CD4-positive, alpha-beta T cell treated with Interleukin-15 for 1 hour (primary cell): ENCODE measurements at places on chromosomes 12 and 14.

DNA sequence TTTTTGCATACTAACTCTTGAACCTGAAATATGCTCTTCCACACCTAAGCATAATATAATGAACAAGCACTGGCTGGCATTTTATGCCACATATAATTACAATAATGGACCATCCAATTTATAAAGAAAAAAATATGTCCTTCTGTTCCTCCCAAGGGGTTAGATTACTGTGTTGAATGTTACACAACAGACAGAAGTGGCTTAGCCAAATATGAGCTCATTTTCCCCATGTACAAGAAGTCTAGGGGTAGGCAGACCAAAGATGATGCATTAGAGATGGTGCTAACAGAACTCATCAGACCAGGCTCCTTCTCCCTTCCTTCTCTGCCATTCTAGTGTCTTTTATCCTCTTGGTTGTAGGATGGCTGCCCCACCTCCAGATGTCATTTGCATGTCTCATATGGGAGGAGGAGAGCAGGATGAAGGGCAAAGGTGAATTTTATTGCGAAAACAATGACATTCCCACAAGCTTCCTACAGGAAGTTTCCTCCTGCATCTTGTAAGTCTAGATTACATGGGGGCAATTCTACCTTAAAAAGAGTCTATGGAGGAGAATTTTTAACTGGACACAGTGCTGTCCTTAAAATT lies 43.9 kb upstream of the SLC2A13 start:
- DNase-seq: no peak

GRCh38 chr12:71392521-71393145 lies 47.0 kb upstream of the LGR5 start:
- DNase-seq: no peak

GRCh38 chr14:90698379-90698869 lies 117.8 kb downstream of the TTC7B start:
- no peak for DNase-seq

DNA sequence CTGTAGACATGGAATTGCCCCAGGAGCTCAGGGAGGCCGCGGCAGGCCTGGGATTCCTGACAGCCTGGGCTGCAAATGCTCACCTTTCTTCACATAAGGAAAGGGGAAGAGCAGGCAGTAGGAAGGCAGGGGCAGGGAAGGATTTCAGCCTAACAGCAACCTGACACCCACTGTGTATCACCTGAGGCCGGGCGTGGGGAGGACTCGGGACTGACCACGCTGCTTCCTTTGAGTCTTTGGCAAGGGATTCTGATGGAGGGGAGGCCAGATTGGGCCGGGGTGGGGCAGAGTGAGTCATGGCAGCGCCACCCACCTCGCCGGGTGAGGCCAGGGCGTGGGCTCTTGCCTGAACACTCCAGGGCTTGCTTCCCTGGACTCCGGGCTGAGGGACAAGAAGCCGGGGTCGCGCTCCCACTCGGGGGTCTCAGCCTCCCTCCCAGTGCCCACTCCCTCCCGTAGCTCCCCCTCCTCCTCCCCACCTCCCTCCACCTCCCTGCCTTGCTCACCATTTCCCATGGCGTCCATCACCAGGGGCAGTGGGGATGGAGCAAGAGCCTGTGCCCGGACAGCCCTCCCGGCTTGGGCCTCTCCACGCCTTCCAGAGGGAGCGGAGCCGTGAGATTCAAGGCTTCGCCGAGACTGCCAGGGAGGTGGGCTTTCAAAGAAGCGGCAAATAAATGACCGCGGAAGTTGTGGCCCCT lies 247.9 kb upstream of the RTL1 start:
- DNase-seq: no peak

DNA sequence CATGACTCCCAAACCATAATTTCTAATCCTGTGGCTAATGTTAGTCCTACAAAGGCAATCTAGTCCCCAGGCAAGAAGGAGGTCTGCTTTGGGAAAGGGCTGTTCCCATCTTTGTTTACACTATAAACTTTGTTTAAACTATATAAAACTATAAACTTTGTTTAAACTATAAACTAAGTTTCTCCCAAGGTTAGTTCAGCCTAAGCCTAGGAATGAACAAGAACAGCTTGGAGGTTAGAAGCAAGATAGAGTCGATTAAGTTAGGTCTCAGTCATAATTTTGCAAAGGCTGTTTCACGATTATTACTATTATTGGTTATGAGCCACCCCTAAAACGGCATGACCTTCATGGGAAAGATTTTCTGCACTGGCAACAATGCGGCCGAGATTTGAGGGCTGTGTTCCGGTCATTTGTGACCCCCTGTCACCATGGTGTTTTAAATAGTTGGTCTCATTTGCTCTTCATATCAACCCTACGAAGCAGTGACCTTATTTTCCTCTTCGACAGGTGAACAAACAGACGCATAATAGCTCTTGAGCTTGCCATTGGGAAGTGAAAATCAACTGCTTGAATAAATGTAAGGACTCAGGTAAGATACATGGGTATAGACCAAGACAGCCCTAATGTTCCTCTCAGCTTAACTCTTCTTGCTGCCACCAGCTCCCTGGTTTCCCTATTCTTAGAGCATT lies 322.6 kb upstream of the TMEM132C start:
- no peak for DNase-seq

- DNase-seq: no peak
These were observed 1341.3 kb downstream of the LRFN5 start for GRCh38 chr14:42947991-42948390.

DNA sequence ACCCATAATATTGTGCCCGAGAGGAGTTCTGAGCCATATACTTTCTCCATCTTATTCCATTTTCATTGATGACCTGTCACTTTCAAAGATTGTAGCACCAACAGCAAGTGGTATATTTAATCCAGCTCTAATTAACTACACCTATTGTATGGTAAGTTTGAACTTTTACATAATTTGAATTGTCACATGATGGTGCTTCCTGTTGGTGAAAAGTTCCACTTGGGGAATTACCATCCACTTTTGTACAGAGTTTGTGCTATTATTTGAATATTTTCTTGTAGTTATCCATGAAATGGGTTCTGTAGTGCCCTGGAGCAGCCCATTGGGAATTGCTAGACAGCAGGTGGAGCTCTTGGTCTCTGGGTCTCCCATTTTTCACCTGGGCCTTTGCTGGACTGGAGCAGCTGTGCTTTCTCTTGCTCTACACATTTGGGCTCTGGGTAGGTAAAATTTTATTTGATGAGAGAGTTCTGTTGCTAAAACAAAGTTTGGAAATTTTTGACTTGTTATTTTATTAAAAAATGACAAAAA lies 3.0 kb downstream of the SMCO3 start:
- no peak for DNase-seq

GRCh38 chr12:51890511-51891171 lies 2.7 kb downstream of the ANKRD33 start:
- DNase-seq: no peak

- no peak for DNase-seq
These were observed 785 bp downstream of the MLEC start for GRCh38 chr12:120687578-120688289.

DNA sequence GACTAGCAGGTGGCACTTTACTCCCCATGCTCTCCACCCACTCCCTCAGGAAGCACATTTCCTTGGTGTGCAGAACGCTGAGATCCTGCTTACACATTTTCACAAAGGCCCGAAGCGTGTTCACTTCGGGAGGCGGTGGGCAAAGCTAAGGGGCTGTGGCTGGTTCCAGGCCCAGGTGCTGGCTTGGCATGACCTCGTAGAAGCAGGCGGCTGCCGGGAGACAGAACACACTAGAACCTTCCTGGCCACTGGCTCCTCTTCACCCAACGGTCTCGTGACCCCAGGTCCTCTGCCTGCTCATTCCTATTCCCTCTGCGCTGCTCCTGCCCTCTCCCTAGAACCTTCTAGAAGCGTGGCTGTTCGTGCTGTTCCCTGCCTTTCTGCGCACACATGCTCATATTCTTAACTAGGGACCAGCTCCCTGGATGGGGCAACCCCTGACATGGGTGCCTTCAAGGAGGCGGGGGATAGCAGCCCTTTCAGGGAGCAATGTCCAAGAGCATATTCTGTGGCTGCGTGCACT lies 43.3 kb downstream of the ATP23 start:
- DNase-seq: no peak

- no peak for DNase-seq
These were observed 35.6 kb downstream of the SYNE3 start for GRCh38 chr14:95480887-95481226.

DNA sequence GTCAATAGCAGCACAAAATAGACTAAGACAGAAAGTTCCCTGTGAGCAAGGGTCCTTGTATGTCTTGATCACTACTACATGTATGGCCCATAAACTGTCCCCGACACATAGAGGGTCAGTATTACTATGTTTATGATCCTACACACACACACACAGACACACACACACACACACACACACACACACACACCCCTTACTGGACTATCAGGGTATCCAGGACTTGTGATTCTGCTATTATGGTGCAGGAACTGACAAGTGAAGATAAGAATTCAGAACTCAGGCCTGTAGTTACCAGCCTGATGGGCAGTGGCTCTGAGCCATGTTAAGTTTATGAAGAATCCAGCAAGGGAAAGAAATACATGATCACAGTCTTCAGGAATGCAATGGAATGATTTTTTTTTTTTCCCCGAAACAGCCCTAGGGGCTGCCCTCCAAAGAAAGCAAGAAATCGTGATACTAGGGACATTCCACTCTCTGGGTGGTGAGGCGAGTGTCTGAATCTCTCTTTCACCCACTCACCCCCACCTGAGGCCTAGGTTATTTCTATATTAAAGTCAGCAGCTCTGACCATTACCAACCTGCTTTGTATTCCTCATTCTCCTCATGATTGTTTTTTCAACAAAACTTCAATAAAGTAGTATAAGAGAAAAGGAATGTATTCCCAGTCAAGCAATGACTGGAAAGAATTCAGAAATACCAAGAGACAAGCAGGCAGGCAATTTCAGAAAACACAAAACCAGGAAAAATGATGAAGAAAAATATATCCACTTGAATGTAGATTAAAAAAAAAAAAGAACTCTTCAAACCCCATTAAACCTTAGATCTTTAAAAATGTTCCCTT lies 105.8 kb downstream of the AVPR1A start:
- no peak for DNase-seq

DNA sequence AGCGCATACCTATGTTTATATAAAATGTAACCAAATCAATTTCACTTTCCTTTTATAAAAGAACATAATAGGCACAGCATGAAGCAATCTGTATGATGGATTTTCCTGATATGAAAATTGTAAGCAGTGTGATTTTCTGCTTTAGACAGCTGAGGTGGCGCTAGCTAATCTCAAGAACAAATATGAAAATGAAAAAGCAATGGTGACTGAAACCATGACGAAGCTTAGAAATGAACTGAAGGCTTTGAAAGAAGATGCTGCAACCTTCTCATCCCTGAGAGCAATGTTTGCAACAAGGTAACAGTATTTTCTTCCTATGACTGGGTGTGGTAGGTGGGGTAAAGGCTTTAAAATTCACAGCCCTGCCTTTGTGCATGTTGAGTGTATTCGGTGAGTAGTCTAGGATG lies 65.0 kb upstream of the FGD4 start:
- no peak for DNase-seq

- DNase-seq: no peak
These were observed 118.6 kb downstream of the APAF1 start for GRCh38 chr12:98763656-98764055.

DNA sequence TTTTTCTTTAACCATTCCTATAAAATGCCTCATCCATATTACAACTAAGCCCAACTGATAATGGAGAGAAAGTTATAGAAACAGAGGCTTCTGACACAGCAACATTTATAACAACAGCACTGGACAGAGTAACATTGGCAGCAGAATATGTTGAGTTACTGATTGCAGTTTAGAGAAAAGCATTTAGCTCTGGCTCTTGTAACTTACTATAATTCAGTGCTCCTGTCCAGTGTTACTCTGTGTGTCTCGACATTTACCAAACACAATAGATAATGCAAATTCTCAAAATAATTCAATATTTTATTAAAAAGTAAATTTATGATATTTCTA lies 356.1 kb downstream of the CEP128 start:
- DNase-seq: no peak

- no peak for DNase-seq
These were observed 45.2 kb downstream of the RDH12 start for GRCh38 chr14:67746927-67747326.

DNA sequence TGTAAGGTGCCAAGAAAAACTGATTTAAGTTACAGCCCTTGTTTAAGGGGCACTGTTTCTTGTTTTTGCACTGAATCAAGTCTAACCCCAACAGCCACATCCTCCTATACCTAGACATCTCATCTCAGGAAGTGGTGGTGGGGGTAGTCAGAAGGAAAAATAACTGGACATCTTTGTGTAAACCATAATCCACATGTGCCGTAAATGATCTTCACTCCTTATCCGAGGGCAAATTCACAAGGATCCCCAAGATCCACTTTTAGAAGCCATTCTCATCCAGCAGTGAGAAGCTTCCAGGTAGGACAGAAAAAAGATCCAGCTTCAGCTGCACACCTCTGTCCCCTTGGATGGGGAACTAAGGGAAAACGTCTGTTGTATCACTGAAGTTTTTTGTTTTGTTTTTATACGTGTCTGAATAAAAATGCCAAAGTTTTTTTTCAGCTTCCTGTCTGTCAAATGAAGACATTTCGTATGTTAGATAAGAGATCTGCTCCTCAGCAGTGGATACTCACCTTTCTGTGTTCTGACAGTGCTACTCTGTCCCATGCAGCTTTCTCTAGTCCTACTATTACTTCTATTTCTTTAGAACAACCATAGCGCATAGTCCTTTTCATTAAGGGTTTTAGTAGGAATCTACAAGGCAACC lies 1.2 kb upstream of the PA2G4 start:
- no peak for DNase-seq

DNA sequence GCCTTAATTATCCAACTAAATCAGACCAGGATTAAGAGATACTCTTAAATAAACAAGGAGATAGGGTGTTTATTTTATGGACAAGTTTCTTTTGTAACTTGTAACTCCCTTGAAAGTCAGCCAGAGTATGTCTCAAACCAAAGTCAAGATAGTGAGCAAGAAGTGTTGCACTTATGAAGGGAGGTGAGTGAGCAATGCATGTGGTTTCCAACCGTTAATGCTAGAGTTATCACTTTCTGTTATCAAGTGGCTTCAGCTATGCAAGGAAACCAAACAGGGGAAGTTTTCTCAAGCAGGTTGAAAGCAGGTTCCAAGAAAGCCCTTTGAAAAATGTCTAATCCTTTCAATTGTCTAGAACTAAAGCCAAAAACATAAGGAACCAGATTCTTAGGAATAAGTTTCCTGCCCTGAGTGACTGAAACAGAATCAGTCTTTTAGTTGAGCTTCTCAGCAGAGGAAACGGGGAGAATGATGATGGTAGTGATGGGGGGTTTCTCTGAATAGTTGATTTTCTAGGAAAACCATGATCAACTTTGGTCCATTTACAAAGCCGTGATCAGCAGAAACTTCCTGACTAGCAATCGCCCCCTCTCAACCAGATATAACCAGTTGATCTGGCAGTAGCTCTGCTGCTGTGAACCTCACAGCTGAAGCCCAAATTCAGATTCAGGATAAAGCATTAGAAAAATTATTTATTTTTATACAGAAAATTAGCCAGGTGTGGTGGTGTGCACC lies 128.4 kb downstream of the DAD1 start:
- DNase-seq: no peak

DNA sequence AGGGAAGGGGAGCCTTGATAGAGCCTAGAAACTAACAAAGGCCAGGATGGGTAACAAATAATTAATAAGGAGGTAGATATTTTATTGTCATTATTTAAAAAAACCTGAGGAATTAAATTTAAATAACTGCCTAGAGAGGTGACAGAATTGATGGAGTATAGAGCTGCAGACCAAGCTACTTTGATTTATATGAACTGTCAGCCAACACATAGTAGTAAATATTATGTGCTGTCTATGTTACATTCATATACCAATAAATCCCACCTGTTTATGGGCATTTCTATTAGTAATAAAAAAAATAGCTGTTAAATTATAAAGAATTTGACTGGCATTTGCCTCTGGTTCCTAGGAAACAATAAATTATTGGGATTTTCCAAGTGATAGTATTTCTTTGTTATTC lies 37.7 kb downstream of the TSPAN19 start:
- no peak for DNase-seq
